Inflammatory macrophage treated with lipopolysaccharide for 4 hours (primary cell): ENCODE measurements at places on chromosomes 7 and 10.

GRCh38 chr7:37441386-37441760, 7.3 kb downstream of the ELMO1 start:
- peak; percentile 45 for DNase-seq

- DNase-seq: no peak
These were observed 101.5 kb downstream of the ZMIZ1 start for GRCh38 chr10:79170226-79170752.

DNA sequence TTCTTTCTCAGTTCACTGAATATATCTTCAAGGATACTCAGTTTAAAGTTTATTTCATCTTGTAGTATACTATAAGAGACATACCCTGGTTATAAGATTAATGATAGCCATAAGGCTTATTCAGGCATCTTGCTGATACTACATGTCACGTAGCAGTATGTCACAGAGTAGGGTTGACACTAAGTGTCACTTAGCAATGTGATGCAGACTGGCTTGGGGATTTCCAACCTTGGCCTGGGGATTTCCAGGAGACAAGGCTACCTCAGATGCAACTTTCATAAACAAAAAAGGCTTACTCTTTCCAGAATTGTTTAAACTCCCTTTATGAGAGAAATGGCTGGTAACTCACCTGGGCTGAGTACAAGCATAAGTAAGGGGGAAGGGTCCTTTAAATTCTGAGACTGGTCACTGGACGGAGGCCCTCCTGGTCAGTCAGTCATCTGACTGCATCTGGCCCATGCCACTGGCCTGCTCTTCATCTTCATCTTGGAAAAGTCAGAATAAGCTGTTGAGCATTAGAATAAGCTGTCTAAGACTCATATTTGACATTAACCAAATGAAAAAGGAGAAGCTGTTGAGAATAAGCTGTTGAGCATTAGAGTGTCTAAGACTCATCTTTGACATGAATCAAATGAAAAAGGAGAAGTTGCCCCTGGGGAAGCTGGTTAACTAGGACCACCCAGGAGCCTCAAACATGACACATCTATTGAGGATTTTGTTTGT, 9.5 kb downstream of the SLC13A1 start:
- no peak for DNase-seq

- DNase-seq: peak; percentile 72
These were observed at the start of gene PAPSS2 for GRCh38 chr10:87659571-87660483. PAPSS2 (plus strand) TSS chr10:87659878; CDS start chr10:87659982, 104 bp downstream.

GRCh38 chr10:79321951-79322350, 25.3 kb upstream of the PPIF start:
- no peak for DNase-seq

DNA sequence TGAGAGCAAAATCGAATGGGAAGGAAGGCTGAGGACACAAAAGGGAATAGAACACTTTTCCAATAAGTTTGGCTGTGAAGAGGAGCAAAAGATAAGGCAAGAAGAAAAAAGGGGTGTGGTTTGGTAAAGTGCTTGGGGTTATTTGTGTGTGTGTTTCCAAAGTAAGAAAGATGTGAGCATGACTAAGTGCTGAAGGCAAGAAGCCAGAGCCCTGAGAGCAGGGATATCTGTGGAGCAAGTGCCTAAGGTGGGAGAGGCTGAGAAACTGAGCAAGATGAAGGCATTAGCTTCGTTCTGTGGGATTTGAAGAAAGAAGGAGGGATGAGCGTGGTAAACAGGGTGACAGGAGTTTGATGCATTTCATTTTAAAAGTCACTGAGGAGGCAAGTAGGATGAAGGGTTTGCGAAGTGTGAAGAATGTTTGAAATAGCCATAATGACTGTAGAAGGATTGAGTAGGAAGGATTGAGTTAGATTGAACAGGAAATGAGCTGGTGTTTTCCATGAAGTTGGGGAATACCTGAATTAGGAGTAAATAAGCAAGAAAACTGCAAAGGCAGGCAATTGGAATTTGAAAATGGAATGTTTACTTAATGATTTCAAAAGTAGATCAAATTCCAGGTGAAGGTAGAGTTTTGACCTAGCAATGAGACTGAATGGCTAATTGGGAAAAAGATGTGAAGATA, 19.9 kb upstream of the SP4 start:
- DNase-seq: no peak

- no peak for DNase-seq
These were observed 2.9 kb downstream of the PRXL2A start for GRCh38 chr10:80411267-80411668.

DNA sequence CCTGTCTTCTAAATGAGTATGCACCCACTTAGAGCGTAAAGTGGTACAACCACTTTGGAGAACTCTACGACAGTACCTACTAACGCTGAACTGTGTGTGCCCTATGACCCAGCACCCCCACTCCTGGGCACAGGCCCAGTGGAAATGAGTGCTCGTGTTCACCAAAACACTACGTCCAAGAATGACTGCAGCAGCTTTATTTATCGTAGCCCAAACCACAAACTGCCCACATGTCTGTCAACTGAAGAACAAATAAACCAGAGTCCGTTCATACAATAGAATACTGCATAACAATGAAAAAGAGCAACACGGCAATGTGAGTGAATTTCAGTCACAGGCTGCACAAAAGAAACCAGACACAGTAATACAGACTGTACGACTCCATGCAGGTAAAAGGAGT, 35.4 kb downstream of the TLL2 start:
- DNase-seq: no peak

- no peak for DNase-seq
These were observed 180.3 kb upstream of the GRB10 start for GRCh38 chr7:50962962-50963374.

- no peak for DNase-seq
These were observed 136.5 kb upstream of the ETV1 start for GRCh38 chr7:14125998-14126397.

DNA sequence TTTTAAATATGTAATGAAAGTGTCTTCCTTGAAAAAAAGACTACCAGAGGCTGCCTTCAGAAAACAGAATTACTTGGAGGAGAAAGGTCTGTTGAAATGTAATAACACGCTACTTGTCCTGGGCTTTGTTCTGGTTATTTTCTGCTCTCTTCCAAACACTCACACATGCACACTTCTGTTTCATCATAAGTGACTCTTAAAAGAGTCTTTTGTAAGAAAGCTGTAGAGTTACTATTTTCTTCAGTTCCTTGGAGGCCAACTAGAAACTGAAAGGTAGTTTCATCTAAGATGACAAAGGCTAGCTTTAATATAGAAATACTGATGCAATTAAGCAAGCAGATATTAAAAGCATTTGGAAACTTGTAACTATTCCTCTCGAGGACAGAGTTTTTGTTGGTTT, 39.1 kb downstream of the TASOR2 start:
- DNase-seq: peak; percentile 73

DNA sequence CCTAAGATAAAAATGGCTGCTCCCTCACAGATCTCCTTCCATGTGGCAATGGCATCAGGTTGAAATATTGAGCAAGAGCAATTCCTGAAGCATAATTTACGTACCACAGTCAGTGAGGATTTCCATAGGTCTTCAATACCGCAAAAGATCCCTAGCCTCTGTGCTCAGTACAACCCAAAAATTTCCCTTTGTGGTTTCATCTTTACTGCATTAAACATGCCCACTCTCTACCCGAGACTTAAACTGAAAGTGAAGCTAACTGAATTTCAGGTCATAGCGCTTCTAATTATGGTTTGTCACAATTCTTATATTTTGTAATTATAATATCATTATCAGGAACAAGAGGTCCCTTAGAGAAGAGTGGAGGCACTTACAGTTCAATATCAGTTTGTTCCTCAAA, 1071.1 kb downstream of the XPNPEP1 start:
- DNase-seq: no peak

DNA sequence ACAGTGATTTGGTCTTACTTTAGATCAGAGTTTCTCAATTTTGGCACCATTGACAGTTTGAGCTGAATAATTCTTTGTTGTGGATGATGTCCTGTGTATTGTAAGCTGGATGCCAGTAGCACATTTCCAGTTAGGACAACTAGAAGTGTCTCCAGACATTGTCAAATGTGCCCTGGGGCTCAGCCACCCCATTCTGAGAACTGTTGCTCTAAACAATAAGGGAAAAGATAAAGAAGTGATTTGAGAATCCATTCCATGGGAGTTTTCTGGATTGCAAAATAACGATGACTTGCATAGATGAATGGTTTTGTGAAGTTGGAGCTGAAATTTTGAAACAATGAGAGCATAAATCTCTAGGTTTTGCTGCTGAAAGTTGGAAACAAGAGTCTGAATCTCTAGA, 44.6 kb downstream of the NUP205 start:
- peak; percentile 48 for DNase-seq

- peak; percentile 6 for DNase-seq
These were observed 265.9 kb downstream of the SNX13 start for GRCh38 chr7:17674166-17674942.

DNA sequence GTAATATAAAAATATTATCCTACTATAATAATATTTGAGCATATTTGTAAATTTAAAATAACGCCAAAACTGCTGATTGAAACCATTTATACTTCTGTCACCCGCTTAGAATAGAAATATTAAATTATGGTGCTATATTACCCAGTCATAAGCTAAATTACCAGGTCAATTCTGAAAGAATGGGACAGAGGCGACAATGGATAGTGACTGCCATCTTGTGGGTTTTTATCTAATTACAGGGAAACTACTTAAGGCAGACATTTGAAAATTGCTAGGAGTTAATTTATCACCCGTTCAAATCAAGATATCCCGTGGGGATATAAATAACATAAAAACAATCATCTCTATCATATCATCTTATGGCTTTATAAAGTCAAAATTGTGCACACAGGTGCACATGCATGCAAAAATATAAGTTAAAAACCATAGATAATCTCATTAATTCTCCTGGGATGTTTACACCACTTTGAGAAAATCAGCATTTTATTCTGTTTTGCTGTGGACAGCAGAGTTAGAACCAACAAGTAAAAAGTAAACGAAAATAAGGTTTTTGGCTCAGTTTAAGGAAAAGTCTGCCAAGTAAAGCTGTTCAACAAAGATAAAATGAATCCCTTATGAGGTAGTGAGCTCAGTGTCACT, 41.3 kb upstream of the HPSE2 start:
- peak; percentile 5 for DNase-seq

- no peak for DNase-seq
These were observed 63.4 kb downstream of the DAGLB start for GRCh38 chr7:6384327-6384726.

GRCh38 chr10:12250181-12250580, 54.2 kb downstream of the CDC123 start:
- DNase-seq: no peak

DNA sequence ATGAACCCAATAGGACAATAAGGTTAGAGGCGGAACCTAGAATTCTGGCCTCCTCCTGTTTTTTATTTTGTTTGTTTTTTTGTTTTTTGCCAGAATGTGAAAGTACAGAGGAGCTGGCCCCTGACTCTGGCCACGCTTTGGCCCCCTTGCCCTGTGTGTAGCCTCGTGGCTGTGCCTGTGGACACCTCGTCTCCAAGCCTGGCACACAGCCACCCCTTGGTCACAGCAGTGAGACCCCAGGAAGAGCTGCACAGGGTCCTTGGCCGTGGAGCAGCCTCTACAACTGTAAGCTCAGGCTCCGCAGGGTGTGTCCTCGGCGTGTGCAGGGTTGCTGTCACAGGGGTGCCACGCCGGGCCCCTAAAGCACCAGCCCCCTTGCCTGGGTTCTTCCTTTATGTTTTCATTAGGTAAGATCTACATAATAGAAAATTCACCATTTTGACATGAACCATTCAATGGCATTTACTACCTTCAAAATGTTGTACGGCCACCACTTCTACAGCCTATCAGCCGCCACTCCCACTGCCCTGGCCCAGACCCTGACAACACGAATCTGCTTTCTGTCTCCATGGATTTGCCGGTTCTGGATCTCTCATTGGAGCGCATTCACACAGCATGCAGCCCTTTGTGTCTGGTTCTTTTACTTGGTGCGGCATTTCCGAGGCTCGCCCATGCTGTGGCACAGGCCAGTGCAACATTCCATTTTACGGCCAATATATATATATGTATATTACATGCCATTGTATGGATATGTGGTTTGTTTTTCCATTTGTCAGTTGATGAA, 51.0 kb downstream of the AMZ1 start:
- no peak for DNase-seq
